ENCODE measurements at places on chromosomes 3 and 15. TPM values are rescaled to one million over a fixed set of nuclear protein-coding genes. Genes with fewer than 3 reads are reported as not detected.

Gene CELF6
- polyA plus RNA-seq = 0.21 TPM

Gene HIGD1A
- polyA plus RNA-seq = 69.1 TPM

DNA sequence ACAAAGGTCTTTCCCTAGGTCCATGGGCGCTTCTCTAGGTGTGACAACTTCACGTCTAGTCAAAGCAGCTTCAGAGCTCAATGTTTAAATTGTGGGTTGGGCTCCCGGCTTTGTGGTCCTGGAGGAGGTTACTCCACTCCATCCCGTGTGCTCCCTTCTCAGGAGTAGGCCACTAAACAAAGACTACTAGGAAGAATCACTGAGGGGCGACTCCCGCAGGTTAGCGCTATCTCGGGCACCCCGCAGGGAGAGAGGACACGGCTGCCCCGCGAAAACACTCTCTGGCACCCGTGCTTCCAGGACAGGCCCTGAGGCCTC lies 500 bp downstream of the PARP6 start:
- DNase-seq = no peak

GRCh38 chr3:105997800-105998526 lies 129.2 kb upstream of the CBLB start:
- no peak for DNase-seq

DNA sequence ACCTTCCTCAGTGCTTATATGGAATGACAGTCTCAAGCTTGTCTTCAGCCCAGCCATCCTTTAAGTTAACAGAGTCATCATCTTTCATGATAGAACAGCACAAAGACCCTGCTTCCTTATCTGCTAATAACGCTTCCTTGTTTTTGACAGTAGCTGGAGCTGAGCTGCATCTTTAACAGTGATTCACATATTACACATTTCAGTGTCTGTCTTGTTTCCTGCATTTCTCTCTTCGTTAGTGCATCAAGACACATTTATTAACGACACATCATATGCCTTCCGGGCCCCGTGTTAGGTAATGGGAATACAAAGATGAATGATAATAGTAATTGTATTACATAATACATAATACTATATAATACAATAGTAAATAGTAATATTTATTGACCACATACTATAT lies 30.2 kb upstream of the GREM1 start:
- no peak for DNase-seq
